Gastroesophageal sphincter (tissue), 4 donors: ENCODE measurements at places on chromosomes 5 and 9. TPM values are rescaled to one million over a fixed set of nuclear protein-coding genes. Genes with fewer than 3 reads are reported as not detected.

Gene UBQLN1
- 132 TPM for total RNA-seq

Gene CERT1
- 43.0 TPM for total RNA-seq

Gene CDKN2A
- not detected for total RNA-seq

Gene TOR2A
- 7.7 TPM for total RNA-seq

Gene TMC1
- not detected for total RNA-seq

Gene F12
- total RNA-seq, result not detected

Gene RANBP17
- 14.0 TPM for total RNA-seq

Gene WWC1
- total RNA-seq, result 0.67 TPM

Gene ZFP37
- total RNA-seq, result 4.7 TPM

Gene LMBRD2
- total RNA-seq, result 16.7 TPM

Gene IL7R
- total RNA-seq, result 5.3 TPM

Gene PAEP
- total RNA-seq, result not detected

Gene LRRC26
- total RNA-seq, result not detected

Gene IARS1
- 72.1 TPM for total RNA-seq

Gene ENTREP1
- 18.1 TPM for total RNA-seq

Gene FOXI1
- not detected for total RNA-seq

Gene INSYN2B
- not detected for total RNA-seq

Gene UNC5A
- total RNA-seq, result not detected

Gene CCDC192
- 0.94 TPM for total RNA-seq

Gene SLC6A18
- not detected for total RNA-seq

Gene NR2F1-AS1
- 6.0 TPM for total RNA-seq

Gene SLC34A1
- not detected for total RNA-seq

Gene ZNF879
- total RNA-seq, result 6.1 TPM

Gene SLCO6A1
- not detected for total RNA-seq

Gene LHX3
- not detected for total RNA-seq

Gene UBAP2
- total RNA-seq, result 27.5 TPM

Gene SNX30
- total RNA-seq, result 10.0 TPM

Gene CCL27
- not detected for total RNA-seq

Gene SLC36A3
- total RNA-seq, result not detected

Gene RALGDS
- total RNA-seq, result 44.8 TPM

Gene GCNT4
- total RNA-seq, result 14.3 TPM

Gene SPINK5
- 47.0 TPM for total RNA-seq

Gene TRIM14
- 12.5 TPM for total RNA-seq

Gene TAF11L5
- not detected for total RNA-seq

Gene FUBP3
- total RNA-seq, result 62.0 TPM

Gene TMED9
- 77.0 TPM for total RNA-seq

Gene TRIM7
- 5.0 TPM for total RNA-seq

Gene GHR
- total RNA-seq, result 12.5 TPM

Gene SPAG8
- total RNA-seq, result 1.0 TPM

Gene CYSRT1
- total RNA-seq, result not detected

Gene DOCK2
- total RNA-seq, result 9.3 TPM

Gene HSPA9
- 201 TPM for total RNA-seq

Gene IL33
- total RNA-seq, result 79.1 TPM

Gene SEMA5A
- 3.9 TPM for total RNA-seq

Gene HTR1A
- not detected for total RNA-seq

Gene TRAF2
- total RNA-seq, result 17.1 TPM

Gene SLC45A2
- total RNA-seq, result not detected

Gene LIFR
- total RNA-seq, result 65.4 TPM

Gene PRRX2
- total RNA-seq, result 5.0 TPM

Gene FCN2
- not detected for total RNA-seq

Gene ANGPTL2
- total RNA-seq, result 52.5 TPM

Gene INSL4
- total RNA-seq, result not detected

Gene SLC25A48
- total RNA-seq, result not detected

Gene GPR150
- not detected for total RNA-seq

Gene ECM2
- total RNA-seq, result 20.1 TPM

Gene KCNV2
- total RNA-seq, result not detected

Gene BTNL3
- not detected for total RNA-seq

Gene RABGAP1
- total RNA-seq, result 66.5 TPM

Gene MSX2
- 2.6 TPM for total RNA-seq
